ENCODE measurements at places on chromosomes 1 and 21. TPM values are rescaled to one million over a fixed set of nuclear protein-coding genes. Genes with fewer than 3 reads are reported as not detected.

DNA sequence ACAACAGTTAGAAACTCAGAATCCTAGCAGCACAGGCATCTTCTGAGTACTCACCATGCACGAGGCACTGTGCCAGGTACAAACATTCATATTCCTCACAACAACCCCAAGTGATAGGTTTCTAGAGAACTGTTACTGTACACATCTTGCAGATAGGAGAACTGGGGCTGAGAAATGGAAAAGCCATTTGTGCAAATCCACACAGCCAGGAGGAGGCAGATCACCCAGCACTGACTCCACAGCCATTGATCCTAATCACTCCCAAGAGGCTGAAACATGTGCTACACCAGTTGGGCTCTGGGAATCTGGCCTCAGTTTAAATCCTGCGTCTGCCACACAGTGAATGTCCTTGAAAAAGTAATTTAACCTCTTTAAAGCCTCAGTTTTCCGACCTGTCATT lies 151.0 kb downstream of the ST6GALNAC5 start:
- DNase-seq: no peak

EPHA10 gene
- 0.11 TPM for total RNA-seq

- no peak for DNase-seq
These were observed 918.2 kb upstream of the ADGRL2 start for GRCh38 chr1:80882553-80882952.

- DNase-seq: no peak
These were observed 98.8 kb downstream of the GLIS1 start for GRCh38 chr1:53639996-53640700.

INTS7 gene
- 7.0 TPM for total RNA-seq

DNA sequence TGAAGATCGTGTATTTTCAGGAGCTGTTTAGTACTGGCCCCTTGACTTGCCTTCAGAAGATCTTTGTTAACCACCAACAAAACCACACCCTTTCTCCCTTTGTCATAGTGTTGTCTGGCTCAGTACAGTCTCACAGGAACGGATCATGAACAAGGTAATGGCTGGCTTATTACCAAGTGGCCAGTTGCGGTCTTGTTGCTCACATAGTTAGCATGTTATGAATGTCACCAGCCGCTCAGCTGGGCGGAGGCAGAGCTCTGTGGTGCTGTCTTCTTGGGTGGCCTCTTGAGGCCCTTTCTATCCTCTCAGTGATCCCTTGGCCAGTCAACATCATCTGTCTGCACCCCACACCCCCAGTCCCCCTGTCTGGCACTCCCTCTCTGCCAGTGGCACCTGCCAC lies 21.4 kb downstream of the CNIH3 start:
- DNase-seq: no peak

DNA sequence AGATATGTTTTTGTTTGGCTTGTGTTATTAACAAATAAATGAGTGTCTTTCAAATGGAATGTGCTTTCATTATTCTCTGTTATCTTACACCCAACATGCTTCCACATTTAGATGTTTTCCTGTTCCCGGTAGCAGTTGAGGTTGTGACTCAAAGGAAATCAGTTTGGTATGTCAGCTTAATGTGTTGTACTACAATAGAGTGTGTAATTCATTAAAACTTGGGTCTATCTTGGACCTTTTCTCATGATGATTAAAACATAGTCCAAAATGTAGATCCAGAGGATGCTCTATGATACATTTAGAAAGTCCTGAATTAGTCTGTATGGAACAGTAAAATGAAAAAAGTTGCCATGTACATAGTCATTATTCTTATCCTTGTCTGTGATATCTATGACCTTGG lies 26.7 kb downstream of the RTCA start:
- DNase-seq: no peak

- no peak for DNase-seq
These were observed 37.0 kb downstream of the TBCE start for GRCh38 chr1:235404190-235404589.

HTR6 gene
- total RNA-seq: not detected

DNA sequence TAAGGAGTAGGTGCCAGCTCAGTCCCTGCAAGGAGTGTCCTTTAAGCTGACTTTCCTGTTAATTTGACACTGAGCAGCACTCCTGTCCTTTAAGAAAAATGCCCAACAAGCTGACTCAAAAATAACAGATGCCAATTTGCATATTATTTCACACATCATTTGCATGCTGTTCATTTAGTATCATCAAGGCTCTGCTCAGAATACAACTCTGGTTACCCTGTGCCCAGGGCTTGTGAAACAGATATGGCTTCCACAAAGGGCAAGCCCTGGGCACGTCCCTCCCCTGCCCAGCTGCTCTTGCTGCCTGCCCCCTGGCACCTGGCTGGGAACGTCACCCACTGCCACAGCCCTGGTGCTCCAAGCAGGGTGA lies 10.3 kb downstream of the KCNN3 start:
- no peak for DNase-seq

DNA sequence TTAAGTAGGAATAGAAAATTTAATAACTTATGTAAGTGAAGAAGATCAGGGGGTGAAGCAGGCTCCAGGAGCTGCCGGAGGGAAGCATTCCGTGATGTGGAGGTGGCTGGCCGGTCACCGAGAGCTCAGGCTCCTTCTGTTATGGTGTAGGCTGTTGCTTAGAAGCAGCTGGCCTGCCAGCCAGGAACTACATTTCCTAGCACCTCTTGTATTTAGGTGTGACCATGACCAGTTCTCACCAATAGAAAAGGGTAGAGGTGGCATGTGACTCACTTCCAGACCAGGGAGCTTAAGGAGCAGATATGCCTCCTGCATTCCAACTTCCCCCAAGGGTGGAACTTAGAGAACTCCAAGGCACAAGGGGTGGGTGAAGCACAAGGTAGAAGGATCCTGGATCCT lies 120.7 kb downstream of the ACTL8 start:
- no peak for DNase-seq

GRCh38 chr21:44949161-44949778 lies 9.4 kb downstream of the SLX9 start:
- peak; percentile 57 for DNase-seq

DNA sequence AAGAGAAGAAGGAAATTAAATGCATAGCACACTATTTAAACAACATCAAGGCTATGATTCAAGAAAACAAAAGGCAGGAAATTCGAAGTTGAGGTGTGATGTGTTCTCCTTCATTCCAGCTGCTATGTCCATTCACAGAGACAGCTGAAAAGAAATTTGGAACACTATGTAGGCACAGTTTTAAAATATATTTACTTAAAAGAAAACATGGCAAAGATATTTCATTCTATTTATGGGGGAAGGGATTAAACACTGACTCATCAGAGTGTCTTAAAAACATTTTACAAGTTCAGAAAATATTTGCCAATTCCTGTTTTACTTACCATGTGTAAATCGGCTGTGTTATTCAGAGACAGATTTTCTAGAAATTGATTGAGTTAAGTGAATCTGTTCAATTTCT lies 39.4 kb upstream of the NGF start:
- no peak for DNase-seq

LIN28A gene
- not detected for total RNA-seq

SLC6A9 gene
- 1.1 TPM for total RNA-seq

- DNase-seq: no peak
These were observed 188.1 kb upstream of the ETV3 start for GRCh38 chr1:157326173-157326859.

DNA sequence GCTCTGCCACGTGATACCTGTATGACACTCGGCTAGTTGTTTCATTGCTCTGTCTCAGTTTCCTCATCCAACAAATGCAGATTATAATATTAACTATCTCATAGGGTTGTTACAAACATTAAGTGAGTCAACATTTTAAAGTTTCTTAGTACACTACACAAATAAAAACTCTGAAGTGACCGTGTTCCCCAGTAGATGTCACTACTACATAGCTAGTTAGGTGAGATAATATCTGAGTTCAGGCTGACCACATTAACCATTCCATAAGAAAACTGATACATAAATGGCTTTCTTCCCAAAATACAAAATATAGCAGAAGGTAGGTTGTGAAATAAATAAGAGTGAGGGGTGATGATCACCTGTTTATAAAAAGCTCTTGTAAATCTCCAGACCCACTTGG lies 214.1 kb downstream of the NUF2 start:
- DNase-seq: no peak

ZSWIM5 gene
- total RNA-seq: 1.8 TPM

DNA sequence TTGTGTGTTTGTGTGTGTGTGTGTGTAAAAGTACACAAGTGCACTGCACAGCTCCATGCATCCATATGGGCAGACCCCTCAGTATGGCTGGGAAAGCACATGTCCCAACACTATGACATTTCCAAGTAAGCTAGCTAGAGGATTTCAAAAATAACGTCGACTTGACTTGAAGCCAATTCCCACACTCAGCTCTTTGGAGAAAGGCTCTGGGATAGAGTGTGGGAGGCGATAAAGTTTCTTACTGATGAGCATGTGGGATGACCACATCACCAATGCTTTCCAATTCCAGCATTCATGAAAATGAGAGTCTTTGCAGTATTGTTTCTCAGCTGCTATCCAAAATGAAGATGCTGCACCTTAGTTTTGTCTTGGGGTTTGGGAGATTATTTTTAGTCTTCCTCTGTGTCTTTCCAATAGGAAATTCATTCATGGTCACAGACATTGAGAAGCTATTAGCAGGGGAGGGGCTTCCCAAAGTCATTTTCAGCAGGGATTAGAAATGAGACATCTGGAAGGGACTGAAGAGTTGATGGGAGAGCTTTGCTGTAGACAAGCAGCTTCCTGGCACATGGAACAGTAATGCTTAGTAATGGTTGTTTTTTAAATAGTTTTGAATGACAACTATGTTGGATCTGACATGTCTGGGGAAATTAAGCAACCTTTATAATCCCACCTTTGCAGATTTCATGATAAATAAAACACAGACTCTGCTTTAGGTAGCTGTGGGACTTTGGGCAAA lies 143.5 kb downstream of the ASTN1 start:
- DNase-seq: no peak

DNA sequence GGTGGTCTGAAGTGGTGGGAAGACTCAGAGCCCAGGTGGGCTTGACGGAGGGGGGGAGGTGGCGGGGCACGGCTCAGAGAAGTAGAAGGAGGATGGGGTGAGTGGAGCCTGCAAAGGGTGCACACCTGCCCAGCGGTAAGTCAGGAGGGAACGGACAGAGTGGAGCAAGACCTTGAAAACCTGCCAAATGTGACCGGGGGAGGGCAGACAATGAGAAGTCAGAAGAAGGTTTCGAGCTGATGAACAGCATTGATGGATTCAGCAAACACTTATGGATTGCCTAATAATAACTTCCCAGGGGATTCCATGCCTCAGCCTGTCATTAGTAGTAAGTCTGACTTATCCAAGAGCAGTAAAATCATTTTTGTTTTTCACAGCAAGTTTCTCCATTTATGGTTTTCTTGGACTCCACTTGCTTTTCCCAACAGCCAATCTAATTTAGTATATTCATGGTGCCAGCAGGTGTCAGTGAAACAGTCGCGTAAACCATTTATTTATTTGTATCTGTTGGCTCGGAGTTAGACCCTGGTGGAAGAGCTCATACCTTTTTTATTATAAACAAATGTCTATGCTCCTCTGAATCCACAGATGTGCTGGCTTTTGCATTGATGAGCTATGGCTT lies 279.1 kb downstream of the PCP4 start:
- DNase-seq: no peak

DNA sequence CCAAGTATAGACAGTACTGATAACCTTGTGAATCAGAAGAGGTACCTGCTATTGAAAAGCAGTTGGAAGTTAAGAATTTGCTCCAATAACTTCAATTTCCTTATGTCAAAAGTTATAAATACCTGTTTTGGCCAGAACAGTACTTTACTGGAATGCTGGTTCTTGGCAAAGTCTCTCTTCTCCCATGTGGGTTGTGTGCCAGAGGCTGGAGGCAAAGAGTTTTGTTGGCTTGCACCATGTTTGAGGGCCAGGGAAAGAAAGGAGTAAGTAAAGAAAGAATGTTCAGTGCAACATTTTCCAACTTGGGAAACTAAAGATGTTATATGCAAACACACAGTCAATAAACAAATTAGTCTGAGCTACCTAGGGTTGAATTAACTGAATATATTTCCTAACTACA lies 67.0 kb upstream of the DYNLT5 start:
- no peak for DNase-seq

NFIA gene
- 117 TPM for total RNA-seq

NBPF6 gene
- total RNA-seq: not detected

DNA sequence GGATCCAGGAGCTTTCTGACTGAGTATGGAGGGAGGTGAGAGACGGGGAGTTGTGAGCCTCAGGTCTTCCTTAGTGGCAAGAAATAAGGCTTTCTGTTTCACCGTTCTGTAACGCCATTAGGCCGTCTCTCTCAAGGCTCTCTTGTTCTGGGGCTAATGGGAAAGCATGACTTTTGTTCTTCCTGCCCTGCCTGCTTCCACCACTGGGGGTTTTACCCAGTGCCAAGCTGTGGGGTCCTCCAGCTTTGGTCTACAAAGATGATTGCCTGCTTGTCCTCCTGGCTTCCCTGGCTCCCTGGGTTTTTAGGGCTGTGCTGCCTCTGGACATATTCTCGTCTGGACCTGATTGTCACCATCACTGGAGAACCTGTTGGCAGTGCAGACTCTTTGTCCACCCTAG lies 74.8 kb upstream of the TINAGL1 start:
- no peak for DNase-seq

NGF gene
- total RNA-seq: 5.7 TPM

DNA sequence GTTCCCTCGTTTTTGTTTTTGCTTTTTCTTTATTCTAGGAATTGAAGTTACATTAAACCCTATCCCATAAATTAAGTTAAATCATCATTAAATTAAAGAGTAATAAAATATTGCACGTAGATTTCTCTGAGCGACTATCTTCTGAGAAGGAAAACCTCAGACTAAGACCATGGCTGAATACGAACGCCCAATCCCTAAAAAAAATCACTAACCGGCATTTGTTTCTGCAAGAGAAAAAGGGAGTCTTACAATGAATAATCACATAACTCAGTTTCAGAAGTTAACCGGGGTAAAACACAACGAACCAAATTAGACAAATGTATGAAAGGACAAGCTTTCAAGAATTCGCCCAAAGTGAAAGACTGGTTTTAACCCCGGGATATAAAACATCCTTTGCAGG lies 1.3 kb downstream of the PIK3R3 start:
- no peak for DNase-seq

IRF6 gene
- total RNA-seq: 45.4 TPM

GRCh38 chr1:19495799-19496526 lies 10.6 kb upstream of the CAPZB start:
- no peak for DNase-seq

CHI3L1 gene
- total RNA-seq: 1.1 TPM

RXFP4 gene
- total RNA-seq: not detected

DNA sequence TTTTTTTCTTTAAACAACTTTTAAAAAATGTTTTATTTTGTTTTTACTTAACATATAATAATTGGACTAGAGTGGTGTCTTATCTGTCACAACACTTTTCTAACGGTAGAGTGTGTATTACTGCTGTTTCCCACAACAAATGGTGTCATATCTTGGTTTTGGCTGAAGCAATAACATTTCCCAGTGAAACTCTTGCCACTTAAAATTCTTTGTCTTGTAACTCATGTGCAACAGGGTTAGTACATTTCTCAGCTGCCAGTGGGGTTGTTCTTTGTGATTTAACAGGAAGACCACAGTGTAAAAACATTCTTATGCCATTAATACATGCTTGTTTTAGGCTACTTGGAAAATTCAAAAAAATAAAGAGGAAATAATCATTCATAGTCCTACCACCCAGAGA lies 43.5 kb downstream of the ALPL start:
- DNase-seq: no peak

SELP gene
- 24.8 TPM for total RNA-seq

Measured in right cardiac atrium (tissue), 5 donors.